H9 (cell line): ENCODE measurements at places on chromosomes 13 and 19. TPM values are rescaled to one million over a fixed set of nuclear protein-coding genes. Genes with fewer than 3 reads are reported as not detected.

Gene NACC1
- 198 and 210 TPM in 2 replicates for total RNA-seq

Gene OSCAR
- 0.24 and 0.53 TPM in 2 replicates for total RNA-seq

Gene CLIP3
- total RNA-seq, result 19.7 and 20.9 TPM in 2 replicates

Gene ZNF625
- total RNA-seq, result 28.1 and 30.7 TPM in 2 replicates
